ENCODE measurements at places on chromosomes 2 and 18.

- no peak for DNase-seq
Observed at GRCh38 chr2:231987124-231987727, 25.7 kb downstream of the DIS3L2 start.

DNA sequence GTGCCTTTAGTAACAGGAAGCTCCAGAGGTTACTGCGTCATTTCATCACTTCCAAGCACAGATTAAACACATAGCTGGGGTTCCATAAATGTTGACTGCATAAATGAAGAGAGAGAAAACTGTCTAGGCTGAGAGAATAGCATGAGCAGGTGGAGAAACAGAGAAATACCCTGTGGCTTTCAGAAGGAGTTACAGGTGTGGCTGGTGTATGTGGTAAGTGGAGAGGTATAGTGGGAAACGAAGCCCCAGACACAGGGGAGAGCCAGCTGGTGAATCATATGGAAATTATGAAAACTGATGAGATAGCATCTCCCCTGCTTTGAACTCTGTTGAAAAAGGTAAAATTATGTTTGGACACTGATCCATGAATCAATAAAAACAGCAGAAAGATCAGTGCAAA is 807.4 kb upstream of the POU3F3 start:
- DNase-seq: no peak

GRCh38 chr2:160257743-160258491 is 57.8 kb upstream of the ITGB6 start:
- DNase-seq: no peak

- DNase-seq: no peak
Observed at GRCh38 chr2:119741868-119742267, 17.9 kb upstream of the PTPN4 start.

DNA sequence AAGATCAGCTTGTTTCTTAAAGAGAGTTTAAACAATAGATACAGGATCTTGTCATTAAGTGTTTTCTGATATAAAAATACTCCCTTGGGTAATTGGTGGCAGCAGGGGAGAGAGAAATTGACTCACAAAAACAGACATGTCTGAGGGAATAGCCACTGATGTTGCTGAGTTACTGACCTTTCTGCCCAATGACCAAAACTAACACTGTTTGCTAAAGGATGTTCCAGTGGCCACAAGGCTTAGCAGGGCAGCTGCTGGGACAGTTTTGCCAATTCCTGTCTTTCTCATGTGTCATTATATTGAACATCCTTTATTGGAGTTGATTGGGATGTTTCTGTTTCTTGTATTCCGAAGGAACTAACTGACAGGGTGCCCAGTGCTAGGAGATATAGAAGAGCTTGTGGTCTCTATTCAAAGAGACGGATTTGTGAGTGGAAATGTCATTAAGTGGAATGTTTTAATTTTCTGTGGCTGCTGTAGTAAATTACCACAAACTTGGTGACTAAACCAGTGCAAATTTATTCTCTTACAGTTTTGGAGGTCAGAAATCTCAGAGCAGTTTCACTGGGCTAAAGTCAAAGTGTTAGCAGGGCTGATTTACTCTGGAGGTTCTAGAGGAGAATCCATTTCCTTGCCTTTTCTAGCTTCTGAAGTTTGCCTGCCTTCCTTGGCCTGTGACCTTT is 124.8 kb upstream of the RMDN2 start:
- no peak for DNase-seq

- DNase-seq: no peak
Observed at GRCh38 chr2:227870710-227871374, 589 bp upstream of the DAW1 start.

DNA sequence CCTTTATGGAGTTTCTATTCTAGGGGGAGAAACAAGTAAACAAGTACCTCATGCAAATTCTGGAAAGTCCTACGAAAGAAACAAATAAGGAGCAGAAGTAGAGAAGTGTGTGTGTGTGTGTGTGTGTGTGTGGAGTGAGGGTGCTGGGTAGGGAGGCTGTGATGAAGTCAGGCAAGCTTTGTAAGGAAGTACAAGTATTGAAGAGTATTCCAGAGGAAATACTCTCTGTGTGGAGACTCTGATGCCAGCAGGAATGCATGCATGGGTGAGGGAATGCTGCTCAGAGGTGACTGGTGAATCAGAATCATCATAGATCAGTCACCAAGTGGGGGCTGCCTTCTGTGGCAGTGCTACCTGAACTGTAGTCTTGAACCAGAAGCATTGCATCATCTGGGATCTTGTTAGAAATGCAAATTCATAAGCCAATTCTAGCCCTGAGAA is 34.5 kb downstream of the SLC4A3 start:
- no peak for DNase-seq

DNA sequence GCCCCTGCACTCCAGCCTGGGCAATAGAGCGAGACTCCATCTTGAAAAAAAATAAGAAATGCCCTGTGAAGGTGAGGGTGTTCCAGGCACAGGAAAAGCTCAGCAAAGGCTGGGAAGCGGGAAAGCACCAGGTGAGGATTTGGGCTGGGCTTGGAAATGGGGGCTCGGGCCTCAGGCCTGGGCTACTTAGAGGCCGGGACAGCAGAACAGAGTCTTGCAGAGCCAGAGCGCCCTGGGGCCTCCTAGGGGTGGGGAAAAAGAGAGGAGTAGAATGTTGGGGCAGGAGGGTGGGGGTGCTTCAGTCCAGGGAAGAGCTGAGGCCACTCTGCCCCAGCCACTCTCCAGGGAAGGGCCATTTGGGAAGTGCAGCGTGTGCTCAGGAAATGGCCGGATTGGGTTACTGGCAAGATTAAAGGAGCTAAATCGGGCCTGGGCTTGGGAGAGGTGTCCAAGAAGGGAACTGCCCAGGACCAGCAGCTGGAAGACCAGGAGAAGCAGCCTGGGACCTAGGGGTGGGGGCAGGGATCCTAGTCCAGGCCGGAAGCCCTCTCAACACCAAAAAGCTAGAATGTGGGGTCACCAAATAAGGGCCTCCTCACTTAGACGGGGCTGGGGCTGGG is 13.8 kb upstream of the DES start:
- no peak for DNase-seq

GRCh38 chr18:68543344-68543743 is 171.6 kb downstream of the TMX3 start:
- no peak for DNase-seq

GRCh38 chr2:56102866-56103265 is 80.9 kb upstream of the CCDC85A start:
- no peak for DNase-seq

DNA sequence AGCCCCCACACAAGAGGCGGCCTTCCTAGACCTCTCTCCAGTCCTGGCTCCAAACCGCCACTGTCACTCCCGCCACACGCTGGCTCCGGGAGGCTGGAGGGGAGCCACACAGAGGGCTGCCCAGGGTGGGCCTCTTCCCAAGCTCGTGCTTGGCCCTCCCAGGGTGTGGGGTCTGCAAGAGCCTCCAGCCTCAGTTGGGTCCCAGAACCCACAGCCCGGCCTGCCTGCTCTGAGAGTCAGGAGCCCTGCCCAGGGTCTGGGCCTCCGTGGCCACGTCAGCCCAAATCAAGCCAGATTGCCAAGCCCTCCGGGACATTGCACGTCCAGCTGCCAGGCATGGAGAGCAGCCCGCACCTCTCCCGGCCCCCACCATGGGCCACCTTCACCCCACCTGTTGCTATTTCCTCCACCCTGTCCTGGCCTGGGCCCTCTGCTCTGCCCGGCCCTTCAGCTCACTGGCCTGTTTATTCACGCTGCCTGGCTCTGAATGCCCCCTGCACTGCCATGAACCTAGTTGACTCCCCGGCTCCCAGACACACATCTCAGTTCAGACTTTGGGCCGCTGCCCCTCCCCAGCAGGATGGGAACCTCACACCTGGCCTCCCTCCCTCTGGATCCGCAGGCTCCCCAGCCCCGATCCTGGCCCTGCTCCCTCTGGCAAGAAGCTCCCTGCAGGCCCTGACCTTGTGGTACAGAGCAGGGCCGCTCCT is 61.0 kb downstream of the BIN1 start:
- DNase-seq: no peak

GRCh38 chr2:26177122-26177521 is 4.2 kb downstream of the GAREM2 start:
- no peak for DNase-seq

- DNase-seq: no peak
Observed at GRCh38 chr2:5040571-5040970, 651.6 kb upstream of the SOX11 start.

GRCh38 chr2:205474741-205475415 is 207.4 kb upstream of the NRP2 start:
- DNase-seq: no peak

DNA sequence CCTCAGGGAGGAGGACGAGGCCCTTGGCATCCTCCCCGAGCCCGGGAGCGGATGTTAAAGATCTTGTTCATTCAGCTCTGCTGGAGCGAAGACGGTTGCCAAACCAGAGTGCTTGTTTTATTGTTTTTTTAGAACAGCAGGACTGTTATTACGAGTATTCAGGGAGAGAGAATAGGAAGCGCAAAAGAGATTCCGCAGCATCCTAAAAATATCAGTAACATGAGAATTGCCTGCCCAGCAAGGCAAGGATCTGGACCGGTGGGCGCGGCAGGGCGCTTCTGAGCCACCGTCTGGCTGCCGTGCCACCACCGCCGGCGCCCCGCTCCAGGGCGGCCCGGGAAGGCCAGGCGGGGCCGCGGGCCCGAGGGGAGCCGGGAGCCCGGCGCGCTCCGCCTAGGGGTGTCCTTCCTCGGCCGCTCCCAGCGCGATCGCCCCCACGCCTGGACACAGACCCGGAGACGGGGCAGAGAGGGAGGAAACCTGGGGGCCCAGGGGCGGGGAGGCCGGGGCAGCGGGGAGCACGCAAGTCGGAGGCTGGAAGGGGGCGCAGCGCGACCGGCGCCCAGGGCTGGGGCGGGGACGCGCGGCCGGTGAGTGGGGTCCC is 843 bp downstream of the CYS1 start:
- no peak for DNase-seq

DNA sequence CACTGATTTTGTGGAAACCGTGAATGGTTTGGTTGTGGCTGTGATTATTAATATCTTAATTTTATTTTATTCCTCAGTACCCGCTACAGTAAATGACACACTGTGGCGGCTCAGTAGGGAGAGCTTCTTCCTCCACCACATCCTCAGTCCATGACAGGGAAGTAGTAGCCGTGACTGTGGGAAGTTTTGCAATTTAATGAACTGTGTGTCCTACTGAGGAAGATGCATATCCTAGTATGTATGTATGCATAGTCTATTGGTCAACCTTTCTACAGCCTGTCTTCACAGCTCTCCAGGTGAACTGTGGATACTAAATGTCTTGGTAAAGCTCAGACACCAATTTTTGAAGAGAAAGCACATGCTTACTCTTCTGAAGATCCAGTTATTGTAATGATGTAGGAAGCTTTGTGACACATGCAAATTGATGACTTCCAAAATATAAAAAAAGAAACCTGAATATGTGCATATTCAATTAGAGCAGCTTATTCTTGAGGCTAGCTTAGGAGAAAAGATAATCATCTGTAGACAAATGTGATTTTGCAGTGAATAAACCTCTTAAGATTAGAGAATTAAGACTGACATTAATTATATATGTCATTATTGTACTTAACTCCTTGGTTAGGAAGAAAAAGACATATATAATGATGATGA is 384.3 kb upstream of the CNTNAP5 start:
- no peak for DNase-seq

- DNase-seq: no peak
Observed at GRCh38 chr18:74980669-74981068, 228.3 kb downstream of the PTGR3 start.

DNA sequence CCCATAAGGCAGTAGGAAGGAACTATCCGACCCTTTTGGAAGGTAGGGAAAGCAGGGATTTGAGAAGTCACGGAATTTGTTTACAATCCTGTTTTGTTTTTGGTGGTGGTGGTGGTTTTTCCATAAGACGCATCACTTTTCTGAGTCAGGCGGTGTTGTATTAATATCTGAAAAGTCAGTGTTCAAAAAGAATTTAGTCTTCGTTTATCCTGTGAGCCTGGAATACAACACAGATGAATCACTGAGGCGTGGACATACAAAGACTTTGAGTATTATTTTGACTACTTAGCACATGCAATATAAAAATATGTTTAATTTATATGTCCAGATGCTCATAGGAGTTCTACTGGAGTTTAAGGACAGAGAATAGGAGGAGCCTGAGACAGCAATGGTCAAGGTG is 785 bp downstream of the ZNF892 start:
- no peak for DNase-seq

DNA sequence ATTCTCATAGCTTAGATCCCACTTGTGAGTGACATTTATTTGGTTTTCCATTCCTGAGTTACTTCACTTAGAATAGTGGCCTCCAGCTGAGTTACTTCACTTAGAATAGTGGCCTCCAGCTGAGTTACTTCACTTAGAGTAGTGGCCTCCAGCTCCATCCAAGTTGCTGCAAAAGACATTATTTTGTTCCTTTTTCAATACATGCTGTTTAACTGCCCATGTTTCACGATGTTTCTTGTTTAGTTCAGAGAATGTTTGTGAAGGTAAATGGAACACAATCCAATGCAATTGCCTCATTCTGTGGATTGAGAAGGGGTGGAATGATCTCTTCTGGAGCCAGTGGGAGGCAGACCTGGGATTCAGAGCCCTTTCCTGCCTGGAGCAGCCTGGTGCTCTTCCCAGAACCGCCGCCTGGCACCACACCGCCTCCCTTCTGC is 273.5 kb upstream of the ATP5MC3 start:
- no peak for DNase-seq

DNA sequence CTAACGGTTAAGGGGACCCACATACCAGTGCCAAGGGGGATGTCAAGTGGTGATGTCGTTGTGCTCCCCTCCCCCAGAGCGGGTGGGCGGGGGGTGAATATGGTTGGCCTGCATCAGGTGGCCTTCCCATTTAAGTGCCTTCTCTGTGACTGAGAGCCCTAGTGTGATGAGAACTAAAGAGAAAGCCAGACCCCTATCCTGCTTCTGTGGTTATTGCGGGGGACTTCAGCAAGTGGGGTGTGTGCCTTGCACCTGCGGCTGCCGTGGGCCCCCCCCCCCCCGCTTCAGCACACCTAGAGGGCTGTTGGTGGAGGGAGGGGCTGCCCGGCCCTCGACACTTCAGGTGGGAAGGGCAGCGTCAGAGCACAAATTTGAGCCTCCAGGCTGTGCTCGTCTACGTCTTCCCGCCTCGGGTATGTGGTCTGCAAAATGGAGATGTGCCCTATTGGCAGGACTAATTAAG is 6.1 kb downstream of the CTDSP1 start:
- DNase-seq: no peak

- DNase-seq: no peak
Observed at GRCh38 chr2:182266909-182267308, 159.9 kb downstream of the PDE1A start.

- no peak for DNase-seq
Observed at GRCh38 chr2:188940171-188940570, 34.0 kb upstream of the COL3A1 start.

All from NCI-H446 treated with DMSO at 0.1 percent for 48 hours (cell line).